ENCODE measurements at places on chromosomes 3 and 15.
A peak's percentile ranks its signal among the peaks of the same experiment; 100 is the strongest.

DNA sequence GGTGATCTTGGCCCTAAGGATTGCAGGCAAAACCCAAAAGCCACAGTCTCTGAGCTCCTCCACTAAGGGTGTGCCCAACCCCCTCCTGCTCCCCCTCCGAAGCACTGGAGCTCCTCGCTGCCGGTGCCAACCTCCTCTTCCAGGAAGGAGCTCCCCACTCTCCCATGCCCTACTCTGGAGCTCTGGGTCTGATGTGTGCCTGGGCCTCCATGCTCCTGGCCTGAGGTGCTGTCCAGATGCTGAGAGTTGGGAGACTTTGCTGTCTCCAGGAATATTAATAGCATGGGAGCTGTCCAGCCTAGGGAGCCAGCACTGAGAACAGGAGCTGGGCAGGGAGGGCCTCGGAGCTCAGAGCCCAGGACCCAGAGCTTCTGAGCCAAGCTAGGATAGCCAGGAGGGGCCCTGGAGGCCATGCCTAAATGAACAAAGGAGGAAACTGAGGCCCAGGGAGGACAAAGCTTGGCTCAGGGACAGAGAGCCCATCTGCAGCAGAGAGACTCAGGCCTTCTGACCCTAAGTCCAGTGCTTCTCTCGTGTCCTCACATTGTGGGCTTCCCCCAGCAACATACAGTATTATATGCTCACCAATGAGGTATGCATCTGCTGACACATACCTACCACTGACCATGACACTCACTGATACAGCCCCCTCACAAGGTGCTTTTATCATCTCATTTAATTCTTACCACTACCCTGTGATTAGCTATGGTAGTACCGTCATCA is 36.9 kb upstream of the HERC1 start:
- DNase-seq = peak; percentile 83

- no peak for DNase-seq
These were observed 190.4 kb upstream of the TSC22D2 start for GRCh38 chr3:150217691-150218090.

GRCh38 chr3:168820810-168821415 is 725.2 kb upstream of the GOLIM4 start:
- DNase-seq = no peak

GRCh38 chr15:64373360-64373759 is 7.9 kb downstream of the PCLAF start:
- DNase-seq = no peak

DNA sequence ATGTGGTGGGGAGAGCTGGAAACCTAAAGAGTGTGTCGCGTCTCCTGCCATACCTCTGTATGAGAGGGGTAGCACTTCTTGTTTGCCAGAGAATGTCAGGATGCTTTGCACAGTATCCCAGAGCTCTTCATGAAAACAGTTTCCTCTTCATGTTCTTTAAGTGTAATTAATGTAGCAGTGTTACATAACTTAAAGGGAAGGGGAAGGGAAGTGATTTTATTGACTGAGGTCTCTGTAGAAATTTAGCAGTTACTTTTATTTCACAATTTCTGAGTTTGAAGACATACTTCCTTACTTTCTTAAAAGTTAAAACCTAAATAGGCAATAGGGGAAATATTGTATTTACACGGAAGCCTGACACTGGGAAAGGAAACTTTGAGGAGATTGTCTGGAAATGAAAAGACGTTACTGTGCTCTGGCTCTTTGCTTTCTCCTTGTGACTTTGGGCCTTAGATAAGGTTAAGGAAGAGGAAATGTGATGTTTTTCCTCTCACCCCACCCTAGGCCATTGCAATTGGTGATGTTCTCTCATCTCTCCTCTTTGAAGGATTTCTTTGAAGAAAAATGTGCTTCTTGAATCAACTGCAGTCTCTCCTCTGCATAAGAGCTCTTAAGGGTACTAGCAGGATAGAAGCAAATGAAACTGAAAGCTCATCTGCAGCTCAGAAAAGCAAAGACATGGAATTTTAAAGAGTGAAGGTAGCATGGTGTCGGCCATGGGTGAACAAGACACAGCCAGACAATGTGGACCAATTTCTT is 6.0 kb downstream of the NXPE3 start:
- DNase-seq = no peak

DNA sequence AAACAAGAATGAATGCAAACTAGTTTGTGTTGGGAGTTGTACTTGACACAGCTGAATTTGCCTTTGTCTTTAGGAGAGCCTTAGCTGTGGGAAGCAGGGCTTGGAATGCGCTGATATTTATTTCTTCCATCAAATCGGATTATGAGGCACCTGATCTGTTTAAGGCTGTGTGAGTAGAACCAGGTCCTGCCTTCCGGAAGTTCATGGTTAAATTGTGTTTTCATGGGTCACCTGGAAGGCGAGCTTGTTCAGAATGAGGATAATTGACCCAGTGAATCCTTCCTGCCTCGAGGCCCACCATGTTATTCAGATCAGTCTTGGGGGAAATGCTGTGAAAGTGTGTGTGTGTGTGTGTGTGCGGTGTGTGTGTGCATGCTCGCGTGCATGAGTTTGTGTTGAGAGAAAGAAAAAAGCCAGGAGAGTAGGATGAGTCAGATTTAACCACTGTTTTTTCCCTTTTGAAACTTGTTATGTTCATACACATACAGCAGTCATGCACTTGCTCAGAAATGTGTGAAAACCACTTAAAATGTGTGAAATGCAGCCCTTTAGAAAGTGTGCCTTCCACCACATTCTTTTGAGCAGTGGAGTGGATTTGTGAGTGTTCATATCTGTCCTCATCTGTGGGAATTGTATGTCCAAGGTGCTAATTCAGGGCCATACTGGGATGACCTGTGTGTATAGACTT is 36.7 kb downstream of the SMAD3 start:
- peak; percentile 91 for DNase-seq

GRCh38 chr15:101554115-101554915 is 64.8 kb upstream of the PCSK6 start:
- no peak for DNase-seq

DNA sequence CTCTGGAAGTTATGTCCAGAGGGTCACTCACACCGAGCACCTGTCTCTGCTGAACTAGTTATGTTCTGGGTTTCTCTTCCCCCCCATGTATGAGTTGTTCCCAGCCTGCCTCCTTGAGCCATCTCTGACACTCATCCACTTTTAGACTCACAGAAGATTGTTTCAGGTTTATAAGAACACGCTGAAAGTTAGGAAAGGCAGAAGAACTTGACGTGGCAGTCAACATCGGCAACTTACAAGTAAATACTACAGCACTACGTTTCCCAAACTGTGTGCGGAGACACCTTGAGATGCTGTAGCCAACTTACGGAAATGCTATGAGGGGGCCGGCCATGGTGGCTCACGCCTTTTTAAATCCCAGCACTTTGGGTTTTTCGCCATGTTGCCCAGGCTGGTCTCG is 318.0 kb downstream of the ZNF621 start:
- DNase-seq = no peak

DNA sequence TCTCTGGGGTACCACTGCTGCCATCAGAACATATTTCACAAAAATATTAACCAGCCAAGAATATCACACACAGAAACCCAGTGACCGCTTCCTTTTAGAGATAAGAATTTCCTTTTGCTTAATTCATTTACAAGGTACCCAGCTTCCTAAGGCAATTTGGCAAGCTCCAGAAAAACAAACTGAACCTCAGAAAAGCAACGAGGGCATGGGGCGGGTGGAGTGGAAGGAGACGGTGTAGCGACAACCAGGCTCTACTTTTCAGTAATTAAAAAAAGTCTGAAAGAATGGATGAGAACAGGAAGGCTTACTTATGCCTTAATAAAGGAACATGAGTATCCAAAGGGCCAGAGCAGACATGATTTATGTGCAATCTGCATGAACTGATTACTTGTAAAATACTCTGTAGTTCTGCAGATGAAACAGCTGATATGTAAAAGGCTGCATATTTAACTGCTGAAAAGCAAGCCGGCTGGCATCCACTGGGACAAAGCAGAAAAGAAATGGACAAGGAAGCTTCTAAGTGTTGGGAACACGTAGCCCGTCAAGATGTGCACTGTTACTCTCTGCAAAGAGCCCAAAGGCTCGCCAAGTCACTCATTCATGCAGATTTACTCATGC is 18.6 kb downstream of the RFTN1 start:
- DNase-seq = peak; percentile 9

- DNase-seq = no peak
These were observed 43.8 kb upstream of the GOLGA8A start for GRCh38 chr15:34481370-34481769.

DNA sequence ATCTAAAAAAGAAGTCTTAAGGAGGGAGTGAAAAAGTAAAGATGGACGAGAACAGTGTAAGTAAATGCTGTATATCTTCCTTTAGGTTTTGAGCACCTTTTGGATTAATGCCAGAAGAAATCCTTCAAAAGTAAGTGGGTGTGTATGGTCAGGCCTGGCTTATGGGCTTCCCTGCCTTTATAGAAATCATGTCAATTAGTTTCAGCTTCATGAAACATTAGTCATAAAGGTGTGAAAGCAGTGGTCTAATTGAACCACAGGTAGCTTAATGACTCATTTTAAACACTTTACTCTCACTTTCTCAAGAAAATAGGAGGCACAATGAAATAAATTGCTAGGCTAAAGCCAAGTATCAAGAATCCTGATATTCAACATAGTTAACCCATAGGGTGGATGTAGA is 467.4 kb upstream of the DPPA4 start:
- no peak for DNase-seq

- DNase-seq = peak; percentile 87
These were observed 82.3 kb downstream of the IQSEC1 start for GRCh38 chr3:12990781-12991480.

DNA sequence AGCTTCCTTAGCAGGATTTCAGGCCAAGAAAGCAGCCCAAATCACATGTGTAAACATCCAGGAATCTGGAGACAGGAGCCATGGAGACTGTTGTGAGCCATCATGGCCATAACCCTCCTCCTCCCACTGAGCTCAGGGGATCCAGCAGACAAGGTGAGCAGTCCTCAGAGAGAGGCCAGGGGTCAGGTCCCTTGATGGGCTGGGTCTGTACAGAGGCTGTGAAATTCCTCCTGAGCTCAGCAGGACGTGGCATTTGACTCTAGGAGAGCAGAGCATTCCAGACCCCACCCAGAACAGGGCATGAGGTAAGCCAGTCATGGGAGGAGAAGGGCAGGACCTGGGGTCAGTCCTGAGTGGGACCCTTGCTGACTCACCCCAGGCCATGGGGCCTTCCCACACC is 67.0 kb upstream of the ACAN start:
- DNase-seq = no peak

GRCh38 chr3:43345877-43346276 is 59.5 kb downstream of the SNRK start:
- peak; percentile 32 for DNase-seq

GRCh38 chr3:112730210-112730609 is 89.3 kb upstream of the CCDC80 start:
- DNase-seq = no peak

DNA sequence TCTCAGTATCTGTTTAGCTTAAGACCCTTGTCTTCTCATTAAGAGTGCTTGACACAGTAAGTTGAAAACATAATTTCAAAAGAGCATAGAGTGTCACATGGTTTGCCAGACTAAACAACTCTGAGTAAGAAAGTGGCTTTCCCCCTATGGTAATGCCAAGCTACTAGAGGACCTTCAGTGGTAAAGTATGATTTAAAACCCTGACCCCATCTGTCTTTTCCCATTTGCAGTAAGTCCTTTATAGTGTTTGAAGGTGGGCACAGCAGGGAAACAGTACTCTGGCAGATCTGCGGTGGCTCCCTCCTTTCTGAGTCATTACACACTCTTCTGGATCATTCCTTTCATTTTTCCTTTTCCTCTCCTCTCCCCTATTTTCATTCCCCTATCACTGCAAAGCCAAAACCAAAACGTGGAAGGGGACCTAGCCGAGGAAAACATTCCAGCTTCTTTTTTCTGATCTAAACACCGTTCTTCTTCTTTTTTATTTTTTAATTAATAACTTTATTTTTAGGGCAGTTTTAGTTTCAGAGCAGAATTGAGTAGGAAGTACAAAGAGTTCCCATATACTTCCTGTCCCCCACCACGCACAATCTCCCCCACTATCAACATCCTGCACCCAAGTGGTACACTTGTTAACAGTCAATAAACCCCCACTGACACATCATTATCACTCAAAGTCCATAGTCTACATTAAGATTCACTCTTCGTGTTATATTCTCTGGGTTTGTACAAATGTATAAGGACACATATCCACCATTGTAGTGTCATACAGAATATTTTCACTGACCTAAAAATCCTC is 74.7 kb downstream of the PPARG start:
- DNase-seq = no peak

GRCh38 chr3:50563867-50564266 is 3.7 kb downstream of the C3orf18 start:
- DNase-seq = no peak

DNA sequence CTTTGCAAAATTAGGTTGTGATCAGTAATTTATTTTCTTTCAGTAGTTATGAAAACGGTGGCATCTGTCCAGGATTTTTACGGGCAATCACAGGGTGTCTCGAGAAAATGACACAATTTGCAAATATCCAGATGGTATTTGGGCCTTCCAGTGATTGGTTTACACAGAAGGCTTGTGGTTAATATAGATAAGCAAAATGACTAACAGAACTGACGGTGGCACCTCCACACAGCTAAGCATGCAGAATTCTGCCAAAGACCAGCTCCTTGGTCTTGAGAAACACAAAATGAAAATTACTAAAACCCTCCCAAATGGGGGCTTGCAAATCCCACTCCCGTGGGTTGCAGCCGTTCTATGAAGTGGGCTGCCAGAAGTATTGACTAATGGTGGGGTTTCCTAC is 5.5 kb downstream of the ARHGEF3 start:
- DNase-seq = peak; percentile 46

DNA sequence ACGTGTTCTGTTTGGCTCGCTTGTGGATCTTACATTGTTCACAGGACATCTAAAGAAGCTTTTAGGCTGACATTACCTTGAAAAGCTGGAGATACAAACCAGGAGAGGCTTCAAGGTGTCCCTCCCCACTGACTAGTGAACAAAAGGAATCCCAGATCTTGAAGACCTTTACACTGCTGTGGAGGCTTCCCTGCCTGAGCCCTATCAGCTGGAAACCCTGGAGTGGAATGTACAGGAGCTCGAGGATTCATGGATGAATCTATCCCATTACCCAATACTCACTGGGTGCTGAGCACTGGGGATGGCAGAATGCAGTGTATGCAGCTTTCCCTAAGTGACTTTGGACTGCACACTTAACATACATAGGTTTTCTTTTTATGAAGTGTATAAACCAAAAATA is 82.3 kb upstream of the MFGE8 start:
- peak; percentile 30 for DNase-seq

DNA sequence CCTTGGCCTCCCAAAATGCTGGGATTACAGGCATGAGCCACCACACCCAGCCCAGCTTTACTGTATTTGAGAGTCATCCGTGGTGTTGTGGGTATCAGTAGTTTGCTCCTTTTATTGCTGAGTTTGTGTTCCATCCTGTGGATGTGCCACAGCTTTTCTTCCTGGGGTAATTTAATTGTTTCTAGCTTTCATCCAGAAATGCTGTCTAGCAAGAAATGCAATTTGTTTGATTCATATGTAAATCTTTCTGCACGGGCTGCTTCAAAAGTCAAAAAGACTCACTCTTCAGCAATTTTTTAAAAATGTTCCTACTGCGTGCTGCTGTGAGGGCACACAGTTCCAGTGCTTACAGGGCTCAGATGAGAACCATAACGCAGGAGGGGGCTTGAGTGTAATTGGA is 47.1 kb downstream of the CORO2B start:
- DNase-seq = no peak
